Activated CD4-positive, alpha-beta T cell treated with anti-CD3 and anti-CD28 coated beads, Interleukin-2, amount 10 ng/mL, durations not matched to agents 7 days and 5 days (primary cell): ENCODE measurements at places on chromosomes 1 and 21. TPM values are rescaled to one million over a fixed set of nuclear protein-coding genes. Genes with fewer than 3 reads are reported as not detected.
A peak's percentile ranks its signal among the peaks of the same experiment; 100 is the strongest.

CNIH3 gene
- total RNA-seq, result 1.7 TPM

GRCh38 chr1:68010090-68010489 is 40.3 kb downstream of the DIRAS3 start:
- no peak overlapping the region for H3K27ac ChIP-seq
- no peaks in the 10 kb centered on the region for H3K36me3 ChIP-seq
- no peaks in the 10 kb centered on the region for H3K27me3 ChIP-seq
- H3K4me3 ChIP-seq, result no peak overlapping the region

GRCh38 chr1:64524614-64525013 is 54.7 kb downstream of the CACHD1 start:
- peaks cover 2% of the 10 kb centered on the region for H3K27me3 ChIP-seq
- H3K27ac ChIP-seq, result no peak overlapping the region
- H3K36me3 ChIP-seq, result no peaks in the 10 kb centered on the region
- DNase-seq, result no peak

USH2A gene
- not detected for total RNA-seq

GRCh38 chr1:16218674-16219071 is 6.2 kb upstream of the ARHGEF19 start:
- no peak overlapping the region for H3K4me3 ChIP-seq
- peaks cover 39% of the 10 kb centered on the region for H3K4me1 ChIP-seq
- H3K27ac ChIP-seq, result no peak overlapping the region
- no peaks in the 10 kb centered on the region for H3K36me3 ChIP-seq

SLC35F3 gene
- total RNA-seq, result 5.9 TPM

GRCh38 chr1:247322442-247322841 is 9.2 kb downstream of the ZNF496 start:
- H3K36me3 ChIP-seq, result peaks cover 23% of the 10 kb centered on the region
- H3K4me3 ChIP-seq, result no peak overlapping the region
- no peaks in the 10 kb centered on the region for H3K27me3 ChIP-seq
- peak overlapping the region; percentile 83 for H3K27ac ChIP-seq
- DNase-seq, result no peak

DNA sequence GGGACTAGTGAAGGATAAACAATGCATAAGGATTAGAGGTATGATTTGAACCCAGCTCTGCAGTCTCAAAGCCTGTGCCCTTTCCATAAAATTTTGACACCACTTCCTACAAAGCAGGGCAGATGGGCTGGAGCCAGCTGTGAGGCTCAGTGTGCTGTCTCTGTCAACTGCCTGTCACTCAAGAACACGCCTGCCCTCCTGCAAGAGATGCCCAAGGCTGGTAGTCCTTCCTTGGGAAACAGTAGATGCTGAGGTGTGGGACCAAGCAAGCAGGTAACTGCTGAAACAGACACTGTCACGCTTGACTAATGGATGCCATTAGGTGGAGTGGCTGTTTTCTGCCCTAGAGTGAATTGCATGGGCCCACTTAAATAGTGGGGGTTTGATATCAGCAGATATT is 402.0 kb downstream of the PTPRU start:
- H3K27me3 ChIP-seq, result no peaks in the 10 kb centered on the region
- H3K4me1 ChIP-seq, result no peaks in the 10 kb centered on the region

DNA sequence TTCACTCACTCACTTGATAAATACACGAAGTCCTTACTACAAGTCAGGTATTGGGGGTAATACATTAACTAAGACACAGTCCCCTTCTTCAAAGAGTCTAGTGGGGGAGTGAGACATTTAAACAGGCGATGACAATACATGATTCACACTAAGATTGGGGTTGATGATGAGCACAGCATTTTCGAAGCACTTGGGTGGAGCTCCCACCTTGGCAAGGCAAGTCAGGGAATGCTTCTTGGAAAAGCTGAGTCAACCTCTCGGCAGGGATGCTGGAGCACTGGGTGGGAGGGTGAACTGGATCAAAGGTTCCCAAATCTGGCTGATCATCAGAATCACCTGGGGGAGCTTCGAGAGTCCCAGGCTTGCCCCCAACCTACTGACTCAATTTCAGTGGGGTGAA is 57.9 kb upstream of the ENAH start:
- no peak for DNase-seq
- H3K4me1 ChIP-seq, result no peaks in the 10 kb centered on the region
- no peak overlapping the region for H3K27ac ChIP-seq
- no peak overlapping the region for H3K4me3 ChIP-seq
- no peaks in the 10 kb centered on the region for H3K27me3 ChIP-seq

SPATA21 gene
- not detected for total RNA-seq

GRCh38 chr1:59936358-59936821 is 9.8 kb upstream of the CYP2J2 start:
- H3K4me1 ChIP-seq, result no peaks in the 10 kb centered on the region
- DNase-seq, result no peak
- no peak overlapping the region for H3K4me3 ChIP-seq
- H3K36me3 ChIP-seq, result no peaks in the 10 kb centered on the region
- H3K27ac ChIP-seq, result no peak overlapping the region

ACTL8 gene
- total RNA-seq, result not detected
